ENCODE measurements at places on chromosomes 11 and 22. TPM values are rescaled to one million over a fixed set of nuclear protein-coding genes. Genes with fewer than 3 reads are reported as not detected.

The APOA4 gene
- not detected for total RNA-seq

The CAPN1 gene
- total RNA-seq, result 93.5 TPM

The CDON gene
- total RNA-seq, result 1.8 TPM

The TIMP3 gene
- not detected for total RNA-seq

The SBF1 gene
- total RNA-seq, result 116 TPM

The OR2AG1 gene
- not detected for total RNA-seq

DNA sequence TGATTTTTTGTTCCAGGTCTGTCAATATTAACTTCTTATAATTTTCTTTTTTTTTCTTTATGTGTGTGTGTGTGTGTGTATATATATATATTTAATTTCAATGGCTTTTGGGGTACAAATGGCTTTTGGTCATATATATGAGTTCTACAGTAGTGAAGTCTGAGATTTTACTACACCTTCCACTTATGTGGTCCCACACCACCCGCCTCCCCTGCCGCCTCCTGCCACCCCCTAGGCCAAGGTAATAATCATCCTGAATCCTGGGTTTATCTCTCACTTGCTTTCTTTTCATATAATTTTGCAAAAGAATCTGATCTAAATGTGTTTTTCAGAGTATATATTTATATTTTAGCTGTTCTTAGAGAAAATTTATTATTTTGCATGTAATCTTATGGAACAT lies 11.1 kb downstream of the NEAT1 start:
- no peak overlapping the region for H3K4me3 ChIP-seq
- no peak overlapping the region for H3K27ac ChIP-seq
- H3K36me3 ChIP-seq, result peaks cover 50% of the 10 kb centered on the region
- no peak for DNase-seq
- peaks cover 89% of the 10 kb centered on the region for H3K4me1 ChIP-seq
- no peaks in the 10 kb centered on the region for H3K27me3 ChIP-seq

DNA sequence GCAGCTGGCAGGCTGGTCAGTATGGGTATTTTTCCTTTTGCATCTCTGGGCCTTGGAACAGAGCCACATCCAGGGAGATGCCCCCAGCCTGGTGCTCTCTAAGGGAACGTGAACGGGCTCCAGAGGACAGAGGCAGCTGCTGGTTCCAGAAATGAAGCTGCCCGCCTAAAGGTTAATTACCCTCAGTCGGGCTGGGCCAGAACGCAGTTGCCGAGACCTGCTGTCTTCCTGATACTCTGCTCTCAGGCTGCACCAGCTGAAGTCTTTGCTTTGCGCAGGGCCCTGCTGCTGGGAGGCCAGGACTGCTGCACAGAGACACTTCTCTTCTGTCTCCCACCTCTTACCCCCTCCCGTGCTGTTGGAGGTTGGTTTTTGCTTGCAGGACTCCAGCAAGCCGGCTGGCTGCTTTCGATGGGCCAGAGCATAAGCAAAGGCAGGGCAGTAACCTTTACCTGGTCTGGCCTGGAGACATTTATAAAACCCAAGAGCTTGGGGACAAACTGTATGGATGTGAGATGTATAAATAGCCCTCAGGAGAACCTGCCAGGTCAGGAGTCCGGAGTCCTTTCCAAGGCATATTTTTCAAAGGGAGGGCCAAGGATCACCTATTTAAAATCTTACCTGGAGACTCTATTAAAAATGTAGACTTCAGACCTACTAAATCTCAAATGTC lies 197.1 kb downstream of the GRIK4 start:
- H3K4me3 ChIP-seq, result no peak overlapping the region
- no peak for DNase-seq

- H3K27ac ChIP-seq, result no peak overlapping the region
- no peak for DNase-seq
- H3K4me3 ChIP-seq, result no peak overlapping the region
- peaks cover 20% of the 10 kb centered on the region for H3K27me3 ChIP-seq
- H3K4me1 ChIP-seq, result no peaks in the 10 kb centered on the region
- H3K36me3 ChIP-seq, result no peaks in the 10 kb centered on the region
Observed at GRCh38 chr11:19426756-19427403, 186.1 kb upstream of the E2F8 start.

DNA sequence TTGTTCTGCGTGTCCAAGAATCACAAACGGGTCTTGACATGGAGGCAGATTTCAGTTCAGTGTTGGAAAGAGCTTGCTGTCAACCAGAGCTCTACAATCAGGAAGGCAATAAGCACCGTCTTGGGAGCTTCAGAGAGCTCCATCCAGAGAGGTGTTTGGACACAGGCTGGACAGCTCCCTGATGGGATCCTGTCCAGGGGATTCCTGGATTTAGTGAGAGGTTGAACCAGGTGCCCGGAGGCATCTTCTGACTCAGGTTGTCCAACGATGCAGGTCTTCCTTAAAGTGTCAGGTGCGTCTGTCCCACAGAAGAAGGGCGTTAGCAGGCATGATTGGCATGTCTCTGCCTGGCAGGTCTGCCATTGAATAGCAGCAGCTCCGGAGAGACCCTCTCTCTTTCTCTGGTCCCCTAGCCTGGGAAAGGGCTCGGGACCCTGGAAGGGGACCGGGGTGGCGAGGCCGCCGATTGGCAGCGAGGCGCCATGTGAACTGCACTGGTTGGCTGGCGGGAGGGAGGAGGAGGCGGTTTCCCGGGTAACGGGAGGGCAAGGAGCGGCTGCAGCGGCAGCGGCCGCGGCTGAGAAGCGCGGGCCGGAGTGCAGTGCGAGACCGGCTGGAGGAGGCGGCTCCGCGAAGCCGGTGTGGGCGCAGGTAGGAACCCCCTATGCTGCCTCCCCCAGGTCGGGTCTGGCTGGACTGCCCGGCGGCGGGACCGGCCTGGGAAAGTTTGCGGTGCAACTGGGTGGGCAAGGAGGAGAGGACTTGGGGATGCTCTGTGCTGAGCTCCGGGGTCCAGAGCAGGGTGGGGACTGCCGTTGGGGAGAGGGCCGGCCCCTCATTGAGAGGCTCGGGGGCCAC lies 104.1 kb upstream of the E2F8 start:
- no peak overlapping the region for H3K27ac ChIP-seq
- H3K36me3 ChIP-seq, result no peaks in the 10 kb centered on the region
- no peak for DNase-seq
- no peak overlapping the region for H3K4me3 ChIP-seq

GRCh38 chr11:19642185-19643158 lies 70.2 kb upstream of the NAV2 start:
- H3K27ac ChIP-seq, result no peak overlapping the region
- no peaks in the 10 kb centered on the region for H3K4me1 ChIP-seq
- no peak for DNase-seq
- H3K27me3 ChIP-seq, result peaks cover 1% of the 10 kb centered on the region
- no peak overlapping the region for H3K4me3 ChIP-seq

DNA sequence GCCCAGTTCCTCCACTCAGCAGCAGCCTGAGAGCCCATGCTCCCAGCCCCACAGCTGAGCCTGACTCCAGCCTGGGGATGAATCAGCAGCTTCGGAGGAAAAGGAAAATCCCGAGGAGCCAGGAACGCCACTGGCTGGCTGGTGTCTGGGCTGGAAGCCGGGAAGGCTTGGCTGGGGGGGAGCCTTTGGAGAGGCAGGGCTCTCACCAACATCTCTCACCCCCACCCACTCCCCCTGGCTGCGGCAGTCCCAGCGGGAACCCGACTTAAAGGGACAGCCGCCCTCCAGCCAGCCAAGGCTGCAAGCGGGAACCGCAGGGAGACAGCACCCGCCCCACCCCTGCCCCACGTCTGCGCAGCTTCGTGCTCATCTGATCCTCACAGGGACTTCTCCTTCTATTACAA lies 28.4 kb downstream of the KIAA0930 start:
- no peaks in the 10 kb centered on the region for H3K27me3 ChIP-seq
- H3K4me3 ChIP-seq, result no peak overlapping the region
- H3K27ac ChIP-seq, result no peak overlapping the region

DNA sequence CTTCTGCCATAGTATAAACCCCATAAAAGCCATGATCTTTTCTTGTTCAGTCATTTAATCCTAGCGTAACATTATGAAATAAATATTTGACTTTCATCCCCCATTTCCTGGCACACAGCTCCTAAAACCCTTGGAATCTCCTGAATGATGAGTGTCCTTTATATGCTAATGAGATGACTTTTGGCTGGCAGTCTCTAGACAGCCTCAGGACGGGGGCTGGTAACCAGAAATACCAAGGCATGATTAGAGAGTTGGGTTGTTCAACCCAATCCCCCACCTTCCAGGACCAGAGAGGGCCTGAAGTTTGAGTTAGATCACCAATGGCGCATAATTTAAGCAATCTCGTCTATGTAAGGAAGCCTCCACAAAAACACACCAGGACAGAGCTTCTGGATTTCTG lies 1246.1 kb upstream of the TENM4 start:
- no peaks in the 10 kb centered on the region for H3K4me1 ChIP-seq
- DNase-seq, result no peak
- H3K4me3 ChIP-seq, result no peak overlapping the region
- no peaks in the 10 kb centered on the region for H3K36me3 ChIP-seq
- no peaks in the 10 kb centered on the region for H3K27me3 ChIP-seq
- H3K27ac ChIP-seq, result no peak overlapping the region

GRCh38 chr11:125128450-125128849 lies 17.0 kb upstream of the TMEM218 start:
- H3K27ac ChIP-seq, result no peak overlapping the region
- H3K4me3 ChIP-seq, result no peak overlapping the region
- no peaks in the 10 kb centered on the region for H3K36me3 ChIP-seq
- H3K27me3 ChIP-seq, result peaks cover 31% of the 10 kb centered on the region
- no peaks in the 10 kb centered on the region for H3K4me1 ChIP-seq

DNA sequence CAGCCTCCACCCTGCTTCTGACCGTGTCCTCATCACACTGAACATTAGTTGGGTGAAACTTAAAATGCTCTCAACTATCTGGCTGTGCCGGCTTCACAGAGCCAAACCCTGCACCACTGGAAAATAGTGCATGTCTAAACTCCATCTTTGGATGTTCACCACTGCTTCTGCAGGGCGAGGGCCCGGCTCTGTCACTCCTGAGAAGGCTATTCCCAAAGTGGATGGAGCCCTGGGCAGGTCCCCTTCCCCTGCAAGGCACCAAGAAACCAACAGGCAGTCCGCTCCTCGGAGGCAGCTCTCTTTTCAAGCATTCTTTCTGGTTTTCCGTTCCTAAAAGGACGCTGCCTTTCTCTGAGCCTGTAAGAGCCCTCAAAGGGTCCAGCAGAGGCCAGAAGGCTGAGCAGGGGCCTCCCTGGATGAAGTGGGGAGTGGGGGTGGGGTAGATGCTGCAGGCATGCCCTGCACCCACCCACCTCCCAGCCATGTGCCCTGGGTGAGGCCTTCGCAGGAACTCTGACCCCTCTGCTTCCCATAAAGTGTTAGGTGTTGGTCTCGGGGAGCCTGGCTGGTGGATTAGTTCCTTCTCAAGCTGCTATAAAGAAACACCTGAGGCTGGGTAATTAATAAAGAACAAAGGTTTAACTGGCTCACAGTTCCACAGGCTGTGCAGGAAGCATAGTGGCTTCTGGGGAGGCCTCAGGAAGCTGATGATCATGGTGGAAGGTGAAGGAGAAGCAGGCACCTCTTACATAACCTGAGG lies 23.3 kb downstream of the LINC01488 start:
- H3K27ac ChIP-seq, result no peak overlapping the region
- H3K4me1 ChIP-seq, result peaks cover 11% of the 10 kb centered on the region
- H3K36me3 ChIP-seq, result no peaks in the 10 kb centered on the region
- H3K4me3 ChIP-seq, result no peak overlapping the region

DNA sequence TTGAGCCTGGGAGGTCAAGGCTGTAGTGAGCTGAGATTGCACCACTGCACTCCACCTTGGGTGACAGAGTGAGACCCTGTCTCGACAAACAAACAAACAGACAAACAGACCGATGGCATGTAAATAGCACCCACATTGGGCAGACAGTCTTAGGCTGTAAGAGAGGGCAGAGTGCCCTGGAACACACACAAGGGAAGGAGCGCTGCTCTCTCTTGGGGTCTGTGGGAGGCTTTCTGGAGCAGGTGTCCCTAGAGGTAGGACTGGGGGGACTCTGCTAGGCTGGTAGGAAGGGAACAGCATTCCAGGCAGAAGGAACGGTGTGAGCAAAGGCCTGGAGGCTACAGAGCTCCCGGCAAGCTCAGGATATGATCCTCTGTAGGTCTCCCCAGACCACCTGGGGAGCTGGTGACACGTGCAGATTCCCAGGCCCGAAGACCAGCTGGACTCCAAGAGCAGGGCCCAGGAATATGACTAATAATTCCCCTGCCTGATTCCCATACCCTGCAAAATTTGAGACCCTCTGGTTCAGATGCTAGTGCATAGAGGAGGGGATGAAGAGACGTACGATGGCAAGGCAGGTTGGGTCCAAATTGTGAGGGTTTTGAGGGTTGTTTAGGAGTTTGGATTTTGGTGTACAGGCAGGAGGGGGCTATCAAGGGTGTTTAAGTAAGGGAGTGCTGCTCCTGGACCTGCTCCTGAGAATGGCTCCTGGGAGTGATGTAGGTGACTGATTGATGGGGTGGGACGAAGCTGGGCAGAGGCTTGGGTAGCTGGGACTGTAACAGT lies 11.6 kb downstream of the SMIM38 start:
- H3K36me3 ChIP-seq, result no peaks in the 10 kb centered on the region
- peaks cover 2% of the 10 kb centered on the region for H3K27me3 ChIP-seq
- H3K27ac ChIP-seq, result peak overlapping the region; percentile 90
- H3K4me3 ChIP-seq, result peak overlapping the region; percentile 67

DNA sequence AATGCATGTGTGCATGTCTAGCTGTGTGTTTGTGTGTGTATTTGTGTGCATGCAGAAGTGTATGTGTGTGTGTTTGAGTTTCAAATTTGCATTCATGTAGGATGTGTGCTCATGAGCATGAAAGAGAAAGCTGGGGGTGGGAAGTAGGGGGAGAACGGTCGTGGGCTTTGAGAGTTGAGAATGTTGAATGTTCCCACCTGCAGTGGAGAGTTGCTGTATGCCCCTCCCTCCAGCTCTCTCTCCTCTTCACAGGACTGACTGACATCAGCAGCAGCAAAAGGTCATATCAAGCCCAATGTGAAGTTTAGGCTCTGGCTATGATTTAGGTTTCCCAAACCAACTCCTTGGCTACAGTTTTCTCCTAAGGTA lies 63.8 kb upstream of the RRAS2 start:
- no peak overlapping the region for H3K4me3 ChIP-seq
- no peak overlapping the region for H3K27ac ChIP-seq
- peaks cover 4% of the 10 kb centered on the region for H3K36me3 ChIP-seq
- H3K4me1 ChIP-seq, result peaks cover 15% of the 10 kb centered on the region
- no peak for DNase-seq

DNA sequence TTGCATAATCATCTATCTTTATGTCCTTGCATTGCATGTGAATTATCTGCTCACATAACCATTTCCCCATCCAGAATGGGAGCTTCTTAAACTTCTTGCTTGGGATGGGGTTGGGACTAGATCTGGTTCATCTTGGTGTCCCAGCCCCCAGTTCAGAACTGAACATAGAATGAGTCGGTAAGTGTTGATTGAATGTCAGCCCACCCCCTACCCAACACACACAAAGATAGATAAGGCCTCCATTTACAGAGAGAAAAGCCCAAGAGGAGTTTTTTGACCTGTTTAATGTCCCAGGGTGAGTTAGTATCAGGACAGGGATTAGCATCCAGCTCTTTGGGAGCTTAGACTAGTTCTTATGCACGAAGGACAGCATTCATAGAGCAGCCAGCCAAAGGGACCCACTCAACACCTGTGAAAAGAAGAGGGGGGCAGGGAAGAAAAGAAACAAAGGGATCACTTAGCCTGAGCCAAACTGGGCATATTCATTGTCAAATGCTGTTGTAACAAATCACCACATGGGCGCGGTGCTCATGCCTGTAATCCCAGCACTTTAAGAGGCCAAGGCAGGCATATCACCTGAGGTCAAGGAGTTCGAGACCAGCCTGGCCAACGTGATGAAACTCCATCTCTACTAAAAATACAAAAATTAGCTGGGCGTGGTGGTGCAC lies 57.4 kb downstream of the CHRDL2 start:
- no peaks in the 10 kb centered on the region for H3K36me3 ChIP-seq
- H3K27ac ChIP-seq, result no peak overlapping the region
- no peaks in the 10 kb centered on the region for H3K4me1 ChIP-seq
- no peak overlapping the region for H3K4me3 ChIP-seq
- no peak for DNase-seq

- no peaks in the 10 kb centered on the region for H3K27me3 ChIP-seq
- H3K36me3 ChIP-seq, result no peaks in the 10 kb centered on the region
- no peak overlapping the region for H3K4me3 ChIP-seq
- no peaks in the 10 kb centered on the region for H3K4me1 ChIP-seq
Observed at GRCh38 chr11:61739966-61740365, 12.5 kb upstream of the MYRF start.

Data from activated T-helper 1 cell treated with anti-CD3 and anti-CD28 coated beads, Interleukin-12 subunit alpha, Interleukin-12 subunit beta, Interleukin-2, Interleukin-4 antibody, amounts not matched to agents 30 ng/mL and 10 ng/mL and 1 ng/mL, durations not matched to agents 14 hours and 24 hours and 36 hours (primary cell).